ENCODE measurements at places on chromosomes 4 and X.

DNA sequence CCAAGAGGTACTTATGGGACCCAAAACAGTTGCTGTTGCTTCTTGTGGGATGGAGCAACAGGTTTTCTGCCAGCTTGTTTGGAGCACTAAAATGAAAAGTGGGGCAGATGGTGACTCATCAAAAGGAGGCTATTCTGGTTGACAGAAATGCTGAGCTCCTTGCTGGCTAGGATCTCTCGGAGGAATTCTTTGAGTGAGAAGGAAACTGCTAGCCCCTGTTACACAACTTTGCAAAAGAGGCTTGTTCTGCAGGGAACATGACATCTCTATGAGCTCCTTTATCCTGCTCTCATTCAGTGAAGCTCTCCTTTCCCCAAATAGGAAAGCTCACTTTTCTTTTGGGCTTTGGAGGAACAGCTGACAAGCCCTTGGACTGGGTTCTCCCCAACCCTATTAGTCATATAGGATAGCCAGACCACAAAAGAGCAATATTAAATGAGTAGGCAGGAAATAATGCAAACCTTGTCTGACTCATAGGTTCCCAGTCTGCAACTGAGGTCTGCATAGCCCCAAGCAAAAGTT is 108.3 kb downstream of the CDS1 start:
- no peak for DNase-seq

GRCh38 chr4:44017422-44017739 is 431.2 kb downstream of the KCTD8 start:
- no peak for DNase-seq

DNA sequence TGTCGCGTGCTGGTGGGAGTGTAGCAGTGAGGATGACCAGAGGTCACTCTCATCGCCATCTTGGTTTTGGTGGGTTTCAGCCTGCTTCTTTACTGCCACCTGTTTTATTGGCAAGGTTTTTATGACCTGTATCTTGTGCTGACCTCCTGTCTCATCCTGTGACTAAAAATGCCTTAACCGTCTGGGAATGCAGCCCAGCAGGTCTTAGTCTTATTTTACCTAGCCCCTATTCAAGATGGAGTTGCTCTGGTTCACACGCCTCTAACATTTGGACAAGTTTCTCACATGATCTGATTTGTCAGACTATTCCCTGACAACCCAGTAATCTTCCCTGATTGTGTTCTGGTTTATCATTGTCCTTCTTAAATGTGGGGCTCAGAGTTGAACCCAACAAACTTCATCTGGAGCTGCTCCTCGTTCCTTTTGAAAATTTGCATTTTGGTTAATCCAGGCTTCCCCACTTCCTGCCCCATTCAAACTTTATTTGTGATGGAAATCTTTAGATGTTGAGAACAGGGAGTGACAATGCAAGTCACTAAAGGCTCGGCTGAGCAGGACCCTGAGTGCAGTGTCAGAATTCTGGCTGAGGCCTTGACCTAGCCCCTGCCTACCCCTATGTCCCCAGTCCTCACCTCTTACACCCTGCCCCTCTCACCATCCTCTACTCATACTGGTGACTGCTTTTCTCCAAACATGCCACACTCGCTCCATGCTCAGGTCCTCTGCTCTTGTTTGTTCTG is 226.8 kb downstream of the STIM2 start:
- DNase-seq = no peak

- peak; percentile 21 for DNase-seq
Observed at GRCh38 chrX:14528629-14529289, 577 bp upstream of the GLRA2 start.

GRCh38 chr4:53015681-53016080 is 153.6 kb downstream of the RASL11B start:
- DNase-seq = no peak

- DNase-seq = no peak
Observed at GRCh38 chr4:183503497-183504063, 1.3 kb upstream of the ING2 start.

- DNase-seq = no peak
Observed at GRCh38 chr4:67853336-67853735, 30.5 kb downstream of the TMPRSS11D start.

GRCh38 chr4:156146571-156146970 is 192.9 kb upstream of the CTSO start:
- DNase-seq = no peak

DNA sequence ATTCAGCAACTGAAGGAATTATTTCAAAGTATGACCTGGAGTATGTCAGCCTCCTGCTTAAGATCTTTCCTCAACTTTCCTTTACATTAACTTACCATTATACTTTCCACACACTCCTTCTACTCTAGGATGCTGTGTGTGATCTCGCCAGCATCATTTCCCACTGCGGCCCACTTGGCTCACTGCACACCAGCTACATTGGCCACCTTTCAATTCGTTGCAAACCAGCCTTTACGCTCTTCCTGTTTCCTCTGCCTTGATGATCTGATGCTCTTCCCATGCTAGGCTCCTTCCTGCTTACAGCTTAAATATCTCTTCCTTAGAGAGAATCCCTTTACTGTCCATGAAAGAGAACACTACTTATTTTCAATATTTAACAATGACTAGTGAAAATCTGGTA is 95.1 kb downstream of the GPM6A start:
- DNase-seq = no peak

GRCh38 chrX:122816288-122816687 is 367.8 kb upstream of the GRIA3 start:
- no peak for DNase-seq

DNA sequence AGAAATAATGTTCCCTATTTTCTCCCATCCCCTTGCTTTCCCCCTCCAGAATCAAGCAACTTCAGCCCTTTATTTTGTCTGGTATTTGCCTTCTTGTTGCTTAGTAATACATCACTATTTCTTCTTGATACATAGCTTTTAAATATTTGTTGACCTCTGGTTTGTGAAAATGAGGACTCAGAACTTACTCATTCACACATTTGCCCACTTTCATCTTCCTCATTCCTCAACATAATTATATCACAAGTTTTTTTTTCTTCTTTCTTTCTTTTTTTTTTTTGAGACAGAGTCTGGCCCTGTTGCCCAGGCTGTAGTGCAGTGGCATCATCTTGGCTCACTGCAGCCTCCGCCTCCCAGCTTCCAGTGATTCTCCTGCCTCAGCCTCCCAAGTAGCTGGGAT is 28.9 kb upstream of the NDUFC1 start:
- DNase-seq = no peak

DNA sequence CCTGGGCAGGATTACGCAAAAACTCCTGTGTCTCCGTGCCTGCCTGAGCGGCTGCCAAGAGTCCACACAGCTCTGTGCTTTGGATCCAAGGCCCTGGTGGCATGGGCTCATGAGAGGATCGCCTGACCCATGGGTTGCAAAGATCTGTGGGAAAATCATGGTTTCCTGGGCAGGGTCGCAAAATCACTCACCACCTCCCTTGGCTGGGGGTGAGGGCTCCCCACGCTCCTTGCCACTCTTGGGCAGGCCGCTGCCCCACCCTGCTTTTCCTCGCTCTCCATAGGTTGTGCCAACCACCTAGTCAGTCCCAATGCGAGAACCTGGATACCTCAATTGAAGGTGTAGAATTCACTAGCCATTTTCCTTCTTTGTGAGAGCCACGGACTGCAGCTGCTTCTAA is 66.5 kb upstream of the MAGEB18 start:
- no peak for DNase-seq

DNA sequence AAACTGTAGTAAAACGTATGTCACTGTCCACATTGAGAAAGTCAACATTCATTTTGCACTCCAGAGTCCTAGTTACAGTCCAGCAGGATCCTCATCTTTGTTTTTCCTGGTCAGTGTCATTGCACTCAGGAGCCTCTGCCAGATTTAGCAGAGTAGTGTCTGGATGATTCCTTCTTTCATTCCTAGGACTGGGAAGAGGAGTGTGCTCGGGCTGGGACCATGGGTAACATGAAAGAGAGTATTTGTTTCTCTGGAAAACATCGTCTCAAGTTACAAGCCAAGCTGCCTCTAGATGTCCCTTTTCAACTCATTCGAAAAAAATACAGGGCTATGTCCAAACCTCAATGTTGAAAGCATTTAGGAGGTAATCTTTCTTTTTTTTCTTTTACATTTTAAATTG is 69.9 kb upstream of the TNIP3 start:
- no peak for DNase-seq

- no peak for DNase-seq
Observed at GRCh38 chr4:119663160-119663788, 34.7 kb upstream of the PDE5A start.

- DNase-seq = no peak
Observed at GRCh38 chr4:103097112-103097511, 2.5 kb downstream of the BDH2 start.

GRCh38 chr4:53346920-53347852 is 18.7 kb downstream of the SCFD2 start:
- no peak for DNase-seq

DNA sequence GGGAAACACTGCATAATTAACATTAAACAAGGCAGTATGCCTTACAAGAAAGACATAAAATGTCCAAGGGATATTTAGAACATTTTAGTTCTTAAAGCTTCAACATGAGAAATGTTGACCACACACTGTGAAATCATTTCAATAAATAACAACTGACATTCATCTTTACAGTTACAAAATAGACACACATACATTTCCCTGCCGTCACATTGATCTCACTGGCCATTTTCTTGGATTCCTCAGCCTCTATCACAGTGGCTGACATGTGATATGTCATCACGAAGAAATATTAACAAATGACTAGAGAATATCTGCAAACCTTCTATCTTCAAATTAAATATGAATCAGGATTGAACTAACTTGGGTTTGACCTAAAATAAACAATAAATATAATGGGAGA is 1.9 kb downstream of the CXCL2 start:
- DNase-seq = no peak

GRCh38 chrX:112233164-112233563 is 150.6 kb upstream of the TRPC5 start:
- no peak for DNase-seq

DNA sequence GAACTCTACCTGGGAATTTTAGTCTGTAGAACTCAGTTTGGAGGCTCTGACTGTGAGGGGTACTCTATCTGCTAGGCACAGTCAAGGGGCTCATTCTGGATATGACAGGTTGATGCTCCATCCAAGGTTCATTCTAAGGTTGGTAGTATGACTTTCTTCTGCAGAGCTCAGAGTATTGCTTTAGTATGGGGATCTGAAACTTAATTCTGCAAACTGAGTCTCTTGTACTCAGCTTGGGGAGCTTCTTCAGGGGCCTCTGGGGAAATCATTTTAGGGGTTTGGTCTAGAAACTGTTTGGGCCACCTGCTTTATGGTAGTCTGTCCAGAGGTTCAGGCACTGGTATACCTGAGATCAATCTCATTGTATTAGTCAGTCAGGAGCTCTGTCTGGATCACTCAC is 9.7 kb upstream of the TSR2 start:
- no peak for DNase-seq

DNA sequence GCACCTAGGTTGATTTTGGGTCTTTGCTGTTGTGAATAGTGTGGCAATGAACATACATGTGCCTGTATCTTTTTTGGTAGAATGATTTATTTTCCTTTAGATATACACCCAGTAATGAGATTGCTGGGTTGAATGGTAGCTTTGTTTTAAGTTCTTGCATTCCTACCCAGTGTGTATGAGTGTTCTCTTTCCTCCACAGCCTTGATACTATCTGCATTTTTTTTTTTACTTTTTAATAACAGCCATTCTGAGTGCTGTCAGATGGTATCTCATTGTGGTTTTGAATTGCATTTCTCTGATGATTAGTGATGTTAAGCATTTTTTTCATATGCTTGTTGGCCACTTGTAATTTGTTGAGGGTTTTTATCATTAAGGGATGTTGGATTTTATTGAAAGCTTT is 351.8 kb upstream of the GNPDA2 start:
- DNase-seq = no peak

- DNase-seq = no peak
Observed at GRCh38 chr4:163681208-163681821, 186.8 kb downstream of the TMA16 start.

- no peak for DNase-seq
Observed at GRCh38 chr4:64940698-64941097, 531.4 kb upstream of the TECRL start.

- no peak for DNase-seq
Observed at GRCh38 chr4:77493120-77493752, 112.4 kb upstream of the CXCL13 start.

DNA sequence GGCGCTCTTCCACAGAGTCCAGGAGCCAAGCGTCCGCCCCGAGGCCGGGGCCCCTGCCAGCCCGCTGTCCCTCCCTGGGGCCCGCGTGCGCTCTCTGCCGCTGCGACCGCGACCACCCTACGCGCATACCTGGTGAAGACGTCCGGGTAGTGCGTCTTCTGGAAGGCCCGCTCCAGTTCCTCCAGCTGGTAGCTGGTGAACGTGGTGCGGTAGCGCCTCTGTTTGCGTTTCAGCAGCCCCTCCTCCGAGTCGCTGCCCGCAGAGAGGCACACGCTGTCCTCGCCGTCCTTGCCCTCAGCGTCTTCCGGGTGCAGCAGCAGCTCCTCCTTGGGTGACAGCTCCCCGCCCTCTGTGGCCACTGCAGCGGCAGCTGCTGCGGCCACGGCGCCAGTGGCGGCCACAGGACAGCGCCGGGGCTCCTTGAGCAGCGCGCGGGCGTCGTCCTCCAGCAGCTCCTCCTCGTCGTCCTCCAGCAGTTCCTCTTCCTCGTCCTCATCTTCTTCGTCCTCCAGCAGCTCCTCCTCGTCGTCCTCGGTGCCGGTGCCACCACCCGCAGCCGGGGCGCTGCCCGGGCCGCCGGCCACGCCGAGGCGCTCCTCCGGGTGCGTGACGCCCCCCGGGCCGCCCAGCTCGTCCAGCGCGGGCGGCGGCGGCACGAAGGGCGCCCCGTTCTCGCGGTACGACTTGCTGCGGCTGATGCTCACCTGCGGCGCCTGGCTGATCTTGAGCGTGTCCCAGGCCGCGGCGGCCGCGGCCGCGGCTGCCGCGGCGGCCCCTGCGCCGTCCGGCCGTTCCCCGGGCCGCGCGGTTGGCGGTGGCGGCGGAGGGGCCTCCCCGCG is 2.8 kb downstream of the ARX start:
- no peak for DNase-seq

- DNase-seq = no peak
Observed at GRCh38 chr4:80092088-80092487, 19.1 kb upstream of the ANTXR2 start.

GRCh38 chr4:71050809-71051208 is 57.4 kb downstream of the DCK start:
- DNase-seq = no peak

GRCh38 chr4:124044867-124045266 is 648.3 kb downstream of the SPRY1 start:
- DNase-seq = no peak

DNA sequence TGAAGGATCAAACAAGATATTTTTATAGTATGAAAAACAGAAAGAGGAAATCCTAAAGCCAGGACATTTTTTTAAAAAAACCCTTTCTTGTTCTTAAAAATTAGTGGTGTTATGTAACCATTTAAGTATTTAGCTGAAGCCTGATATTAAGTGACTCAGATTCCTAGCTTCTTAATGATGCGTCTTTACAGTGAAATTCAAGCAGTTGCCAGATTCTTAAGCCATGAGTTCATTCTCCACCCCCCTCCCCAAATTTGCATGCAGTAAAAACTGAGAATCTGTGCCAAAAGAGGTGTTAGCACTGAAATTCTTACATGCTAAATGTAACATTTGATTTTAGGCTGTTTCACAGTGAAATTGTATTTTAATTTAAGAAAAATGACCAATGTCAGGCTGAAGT is 180.8 kb downstream of the RAPGEF2 start:
- DNase-seq = no peak
